Activated T-helper 1 cell treated with anti-CD3 and anti-CD28 coated beads, Interleukin-12 subunit alpha, Interleukin-12 subunit beta, Interleukin-2, Interleukin-4 antibody, amounts not matched to agents 30 ng/mL and 10 ng/mL and 1 ng/mL, durations not matched to agents 14 hours and 24 hours and 36 hours (primary cell): ENCODE measurements at places on chromosomes 2 and 18. TPM values are rescaled to one million over a fixed set of nuclear protein-coding genes. Genes with fewer than 3 reads are reported as not detected.

The SCYGR4 gene
- total RNA-seq, result not detected in 2 replicates

The GAL3ST2 gene
- 0.51 and 0.60 TPM in 2 replicates for total RNA-seq

- DNase-seq, result no peak
Measured at GRCh38 chr2:163182764-163183354, 344.3 kb upstream of the KCNH7 start.

DNA sequence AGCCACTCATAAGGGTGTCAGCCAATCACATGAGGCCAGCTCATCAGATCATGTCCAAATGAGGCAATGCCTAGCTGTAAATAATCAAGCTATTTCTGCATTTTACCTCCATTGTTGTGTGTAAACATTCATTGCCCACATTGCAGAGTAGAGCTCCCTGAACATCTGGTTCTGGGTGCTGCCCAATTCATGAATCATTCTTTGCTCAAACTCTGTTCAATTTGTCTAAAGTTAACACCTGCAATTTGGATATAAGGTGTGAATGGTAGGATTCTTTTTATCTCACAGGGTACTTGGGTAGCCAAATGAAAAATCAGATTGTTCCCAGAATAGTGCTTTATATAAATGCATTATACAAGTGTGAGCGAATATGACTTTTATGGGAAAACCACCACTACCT lies 345.5 kb upstream of the NT5C1B start:
- DNase-seq, result no peak

GRCh38 chr2:145723872-145724271 lies 1204.0 kb upstream of the ZEB2 start:
- DNase-seq, result no peak

- DNase-seq, result no peak
Measured at GRCh38 chr2:23926290-23926749, 603 bp downstream of the ATAD2B start.

- DNase-seq, result no peak
Measured at GRCh38 chr2:105573910-105574655, 170.6 kb upstream of the NCK2 start.
